GM04504 (cell line): ENCODE measurements at places on chromosomes 4 and X.

DNA sequence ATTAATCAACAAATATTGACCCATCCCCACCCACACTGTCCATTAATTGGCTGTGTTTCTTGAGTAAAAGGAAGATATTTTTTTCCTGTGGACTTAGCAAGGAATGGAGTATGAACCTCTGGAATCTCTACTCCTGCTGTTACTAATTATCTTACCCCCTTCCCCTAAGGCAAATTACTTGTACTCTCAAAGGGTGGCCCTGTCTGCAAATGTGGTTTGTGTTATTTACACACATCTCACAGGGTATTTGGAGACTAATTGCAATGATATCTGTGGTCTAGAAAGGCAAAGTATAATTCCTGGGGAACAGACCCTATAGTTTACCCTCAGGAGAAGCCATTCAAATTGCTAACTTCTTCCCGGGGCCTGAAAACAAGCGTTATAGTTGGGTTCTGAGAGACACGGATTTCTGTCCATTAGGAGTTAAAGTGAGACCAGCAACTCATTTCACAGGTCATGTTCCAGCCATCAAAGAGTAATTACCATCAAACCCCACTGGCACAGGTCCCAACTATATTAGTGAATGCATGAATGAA, 133.0 kb upstream of the RASGEF1B start:
- DNase-seq = no peak

DNA sequence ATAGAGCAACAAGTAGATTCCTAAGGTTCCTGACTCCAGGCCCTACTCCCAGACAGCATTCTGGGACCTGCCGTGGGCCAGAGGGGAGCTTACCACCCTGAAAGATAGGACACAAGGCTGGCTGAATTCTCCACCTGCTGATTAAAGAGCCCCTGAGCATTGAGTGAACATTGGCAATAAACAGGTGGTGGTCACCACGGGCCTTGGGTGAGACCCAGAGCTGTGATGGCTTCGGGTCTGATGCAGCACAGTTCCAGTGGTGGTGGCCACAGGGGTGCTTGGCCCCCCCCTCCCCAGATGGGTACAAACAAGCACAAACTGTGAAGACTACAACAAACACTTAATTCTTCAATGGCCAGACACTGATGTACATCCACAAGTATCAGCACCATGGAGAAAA, 444.6 kb downstream of the GASK1B start:
- DNase-seq = no peak

- no peak for DNase-seq
Measured at GRCh38 chr4:8571702-8572685, 8.2 kb upstream of the GPR78 start.

- no peak for DNase-seq
Measured at GRCh38 chrX:150512461-150512901, 55.9 kb upstream of the MTM1 start.

- no peak for DNase-seq
Measured at GRCh38 chr4:1445716-1446445, 39.6 kb upstream of the NKX1-1 start.

GRCh38 chrX:10603612-10604011, 16.8 kb downstream of the MID1 start:
- DNase-seq = no peak

DNA sequence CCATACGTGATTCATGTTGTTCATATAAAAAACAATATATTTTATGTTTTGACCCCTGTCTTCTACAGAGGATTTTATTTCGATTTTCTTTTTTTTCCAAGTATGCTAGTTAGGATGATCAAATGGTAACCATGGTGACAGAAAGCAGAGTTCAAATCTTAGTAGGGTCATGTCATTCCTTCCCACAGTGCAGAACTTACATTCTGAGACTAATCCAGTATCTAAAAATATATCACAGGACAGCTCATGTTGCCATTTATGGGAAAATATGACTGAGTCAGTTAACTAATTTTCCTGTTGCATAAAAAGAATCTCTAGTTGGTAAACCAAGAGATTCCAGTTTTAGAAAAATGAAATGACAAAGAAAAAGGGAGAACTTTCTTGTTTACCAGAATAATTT, 209.5 kb downstream of the PARM1 start:
- no peak for DNase-seq

GRCh38 chr4:78370631-78371372, 180.8 kb upstream of the ANXA3 start:
- DNase-seq = no peak

DNA sequence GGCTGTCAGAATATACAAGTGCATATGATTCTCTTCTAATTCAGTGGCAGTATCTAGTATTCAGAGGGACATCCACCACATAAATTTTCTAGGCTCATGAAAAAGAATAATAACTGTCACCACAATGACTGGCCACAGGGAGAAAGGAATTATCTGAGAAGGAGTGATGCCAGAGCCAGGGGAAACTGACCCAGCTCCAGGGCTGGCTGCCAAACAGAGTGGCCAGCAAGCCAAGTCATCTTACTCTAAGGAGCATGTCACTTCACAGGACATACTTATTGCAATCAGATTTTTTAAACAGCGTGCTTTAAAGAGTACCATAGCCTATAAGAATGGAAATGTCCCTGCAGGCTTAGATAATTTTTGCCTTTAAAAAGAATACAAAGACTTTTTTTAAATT, 5.8 kb upstream of the SEPTIN11 start:
- DNase-seq = no peak

GRCh38 chr4:82560853-82561785, 669 bp downstream of the TMEM150C start:
- no peak for DNase-seq

- peak; percentile 96 for DNase-seq
Measured at GRCh38 chr4:74117024-74117534, 18.1 kb upstream of the CXCL2 start.
